ENCODE measurements at places on chromosomes 3 and 15. TPM values are rescaled to one million over a fixed set of nuclear protein-coding genes. Genes with fewer than 3 reads are reported as not detected.

The GOLGA6B gene
- polyA plus RNA-seq, result not detected

The IL17RD gene
- polyA plus RNA-seq, result 1.3 TPM

The PRSS50 gene
- polyA plus RNA-seq, result 0.88 TPM

The VGLL3 gene
- 1.3 TPM for polyA plus RNA-seq

The SRGAP3 gene
- 4.8 TPM for polyA plus RNA-seq

The PPP1R14D gene
- polyA plus RNA-seq, result not detected

The MOBP gene
- not detected for polyA plus RNA-seq

The ZNF35 gene
- 4.1 TPM for polyA plus RNA-seq

The MME gene
- polyA plus RNA-seq, result 5.8 TPM

The DUOXA2 gene
- not detected for polyA plus RNA-seq

The SOX2 gene
- 0.13 TPM for polyA plus RNA-seq

The NOX5 gene
- polyA plus RNA-seq, result 0.37 TPM

The AHSG gene
- polyA plus RNA-seq, result not detected

The RBP2 gene
- polyA plus RNA-seq, result not detected

The SNRPA1 gene
- polyA plus RNA-seq, result 25.0 TPM

The TM4SF18 gene
- 6.0 TPM for polyA plus RNA-seq

The DUSP7 gene
- polyA plus RNA-seq, result 10.4 TPM

The SLC24A5 gene
- polyA plus RNA-seq, result not detected

The GATM gene
- 8.6 TPM for polyA plus RNA-seq

The DPPA2 gene
- not detected for polyA plus RNA-seq

The MINAR1 gene
- under 0.01 TPM for polyA plus RNA-seq

The HYKK gene
- 3.6 TPM for polyA plus RNA-seq

The WDR93 gene
- polyA plus RNA-seq, result not detected

The NUP210 gene
- 0.84 TPM for polyA plus RNA-seq

The FSIP1 gene
- 0.19 TPM for polyA plus RNA-seq

The DYNLT2B gene
- polyA plus RNA-seq, result 4.7 TPM
